GM23248 (cell line): ENCODE measurements at places on chromosomes 11 and 22. TPM values are rescaled to one million over a fixed set of nuclear protein-coding genes. Genes with fewer than 3 reads are reported as not detected.

DNA sequence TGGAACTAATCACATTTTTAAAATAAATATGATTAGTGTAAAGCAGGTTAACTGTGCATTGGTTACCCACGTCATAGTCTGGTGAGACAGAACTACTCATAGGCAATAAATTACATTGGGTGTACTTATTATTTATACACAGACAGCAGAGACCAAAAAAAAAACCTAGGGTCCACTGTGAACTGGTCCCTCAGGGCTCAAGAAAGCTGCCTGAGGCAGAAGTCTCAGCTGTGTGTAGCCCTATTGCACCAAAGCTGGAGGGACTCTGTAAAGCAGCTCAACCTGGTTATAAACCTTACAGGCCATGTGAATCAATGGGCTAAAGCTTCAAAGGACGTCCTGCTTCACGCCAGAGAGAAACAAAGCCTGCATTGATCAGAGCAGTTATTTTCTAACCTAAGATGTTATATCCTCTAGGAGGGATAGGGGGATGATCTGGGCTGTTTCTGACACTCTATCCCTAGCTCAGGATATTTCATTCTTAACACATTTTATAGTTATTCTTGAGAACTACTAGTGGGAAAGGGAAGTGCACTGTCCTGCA lies 432.2 kb upstream of the ANO3 start:
- no peak overlapping the region for H3K4me3 ChIP-seq
- H3K27me3 ChIP-seq, result no peaks in the 10 kb centered on the region
- no peak overlapping the region for H3K27ac ChIP-seq

GRCh38 chr22:36424901-36425579 lies 37.3 kb upstream of the MYH9 start:
- H3K27ac ChIP-seq, result no peak overlapping the region
- 0 out of 2 replicates have a peak, but pooled peaks cover 4% of the 10 kb centered on the region for H3K4me1 ChIP-seq
- no peak for DNase-seq
- H3K4me3 ChIP-seq, result no peak overlapping the region
- no peaks in the 10 kb centered on the region for H3K27me3 ChIP-seq

Gene MUC5B
- total RNA-seq, result not detected in 2 replicates

- H3K4me1 ChIP-seq, result peaks cover 37% of the 10 kb centered on the region
- no peaks in the 10 kb centered on the region for H3K27me3 ChIP-seq
- H3K4me3 ChIP-seq, result no peak overlapping the region
- H3K27ac ChIP-seq, result peak overlapping the region; percentile 18; the same call in 1 of the 2 replicates
- 0 out of 2 replicates have a peak, but pooled peaks cover 2% of the 10 kb centered on the region for H3K36me3 ChIP-seq
Observed at GRCh38 chr11:126816645-126817044, 183.9 kb downstream of the KIRREL3 start.

GRCh38 chr11:74980634-74981033 lies 8.1 kb upstream of the NEU3 start:
- H3K27ac ChIP-seq, result no peak overlapping the region
- no peak overlapping the region for H3K4me3 ChIP-seq
- DNase-seq, result no peak
- H3K36me3 ChIP-seq, result peaks cover 20% of the 10 kb centered on the region
- H3K27me3 ChIP-seq, result no peaks in the 10 kb centered on the region

- H3K4me3 ChIP-seq, result no peak overlapping the region
- DNase-seq, result peak; percentile 50
- no peaks in the 10 kb centered on the region for H3K36me3 ChIP-seq
- no peaks in the 10 kb centered on the region for H3K4me1 ChIP-seq
- no peaks in the 10 kb centered on the region for H3K27me3 ChIP-seq
Observed at GRCh38 chr11:8227156-8228152, 36.2 kb downstream of the LMO1 start.

DNA sequence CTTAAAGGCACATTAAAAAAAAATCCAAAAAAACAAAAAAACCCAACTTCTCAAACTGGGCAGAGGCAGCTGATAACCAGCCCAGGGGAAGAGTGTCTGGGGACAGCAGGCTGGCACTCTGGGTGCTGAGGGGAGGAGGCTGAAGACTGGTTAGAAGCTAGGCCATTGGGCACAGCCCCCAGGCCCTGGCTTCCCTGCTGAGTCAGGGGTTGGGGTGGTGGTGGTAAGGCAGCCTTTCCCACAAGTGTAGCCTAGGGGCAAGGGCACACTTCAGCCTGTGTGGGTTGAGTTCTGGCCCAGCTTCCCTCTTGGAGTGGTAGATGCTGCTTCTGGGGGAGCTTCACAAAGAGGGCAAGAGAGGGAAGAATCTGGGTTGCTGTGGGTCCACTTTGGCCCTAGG lies 16.3 kb upstream of the ARFGAP3 start:
- peaks cover 6% of the 10 kb centered on the region; the same call in 1 of the 2 replicates for H3K36me3 ChIP-seq
- H3K4me1 ChIP-seq, result no peaks in the 10 kb centered on the region
- H3K27ac ChIP-seq, result no peak overlapping the region
- no peak overlapping the region for H3K4me3 ChIP-seq
- no peaks in the 10 kb centered on the region for H3K27me3 ChIP-seq

DNA sequence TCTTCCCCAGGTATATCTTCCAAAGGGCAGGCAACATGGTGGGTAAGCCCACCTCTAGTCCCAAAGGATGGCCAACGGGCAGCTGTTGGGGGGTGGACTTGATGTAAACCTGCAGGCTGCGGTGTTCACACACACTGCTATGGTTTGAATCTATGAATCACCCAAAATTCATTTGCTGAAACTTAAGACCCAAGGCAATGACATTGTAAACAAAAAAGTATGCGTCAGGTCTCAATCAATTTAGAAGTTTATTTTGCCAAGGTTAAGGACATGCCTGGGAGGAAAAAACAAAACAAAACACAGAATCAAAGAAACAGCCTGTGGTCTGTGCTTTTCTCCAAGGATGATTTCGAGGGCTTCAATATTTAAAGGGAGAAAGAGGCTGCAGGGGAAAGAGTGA lies 18.3 kb downstream of the RCN1 start:
- peaks cover 12% of the 10 kb centered on the region for H3K36me3 ChIP-seq
- DNase-seq, result no peak
- no peak overlapping the region for H3K27ac ChIP-seq
- no peaks in the 10 kb centered on the region; the same call in 1 of the 2 replicates for H3K27me3 ChIP-seq
- no peaks in the 10 kb centered on the region for H3K4me1 ChIP-seq
- H3K4me3 ChIP-seq, result no peak overlapping the region
